ENCODE measurements at places on chromosomes 3 and 15.

DNA sequence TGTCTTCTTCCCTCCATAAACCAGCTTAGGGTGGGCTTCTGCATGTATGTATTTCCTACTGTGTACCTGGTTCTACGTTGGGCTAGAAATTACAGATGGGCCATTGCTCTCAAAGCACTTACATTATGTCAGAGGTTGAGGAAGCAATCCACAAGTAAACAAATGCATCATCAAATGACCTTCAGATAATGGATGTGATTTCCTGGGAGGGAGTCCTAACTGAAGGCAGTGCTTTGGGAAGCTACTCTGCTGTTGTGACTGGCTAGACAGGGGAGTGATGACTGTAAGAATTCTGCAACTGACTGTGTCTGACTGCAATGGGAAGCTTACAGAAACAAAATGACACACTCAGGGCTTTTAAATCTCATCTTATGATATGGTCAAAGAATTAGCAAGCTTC lies 71.0 kb upstream of the PRR23E start:
- no peak for DNase-seq

- DNase-seq = no peak
Observed at GRCh38 chr3:172868582-172869200, 118.2 kb downstream of the ECT2 start.

DNA sequence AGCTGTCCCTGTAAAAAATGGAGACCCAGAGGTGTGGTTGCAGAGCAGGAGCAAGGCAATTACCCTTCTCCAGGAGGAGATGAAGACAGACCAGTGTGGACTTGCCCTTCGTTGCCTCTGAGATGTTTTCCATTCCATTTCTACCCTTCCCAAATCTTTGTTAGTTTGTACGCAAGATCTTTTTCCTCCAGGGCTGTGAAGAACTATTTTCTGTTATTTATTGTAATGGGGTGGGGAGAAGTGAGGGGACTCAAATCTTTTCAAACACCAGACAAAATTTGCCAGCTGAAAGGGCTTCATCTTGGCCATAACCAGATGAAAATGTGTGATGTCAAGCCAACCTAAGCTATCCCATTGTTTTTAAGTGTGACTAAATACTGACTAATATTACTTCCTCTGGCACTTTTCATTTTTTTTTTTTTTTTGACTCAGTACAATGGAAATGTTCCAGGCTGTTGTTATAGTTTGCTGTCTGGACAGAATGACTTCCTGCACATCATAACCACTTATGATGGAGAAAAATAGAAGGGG lies 271.3 kb upstream of the TPRG1 start:
- peak; percentile 86 for DNase-seq

GRCh38 chr3:177460047-177460446 lies 262.8 kb upstream of the TBL1XR1 start:
- no peak for DNase-seq

- peak; percentile 11 for DNase-seq
Observed at GRCh38 chr15:46576646-46577395, 942.0 kb downstream of the SQOR start.

- DNase-seq = no peak
Observed at GRCh38 chr15:86502301-86502700, 422.6 kb downstream of the AGBL1 start.
